Fibroblast of skin of scalp (primary cell): ENCODE measurements at places on chromosomes 6 and 20.

- DNase-seq, result no peak
Measured at GRCh38 chr6:69343851-69344250, 453.0 kb downstream of the LMBRD1 start.

- DNase-seq, result no peak
Measured at GRCh38 chr6:114534813-114535212, 192.0 kb upstream of the HS3ST5 start.

- DNase-seq, result no peak
Measured at GRCh38 chr6:94414041-94414440, 994.7 kb upstream of the EPHA7 start.

- peak; percentile 10 for DNase-seq
Measured at GRCh38 chr6:70849348-70850069, 107.4 kb downstream of the B3GAT2 start.

- no peak for DNase-seq
Measured at GRCh38 chr20:15760001-15760621, 813.1 kb downstream of the KIF16B start.

DNA sequence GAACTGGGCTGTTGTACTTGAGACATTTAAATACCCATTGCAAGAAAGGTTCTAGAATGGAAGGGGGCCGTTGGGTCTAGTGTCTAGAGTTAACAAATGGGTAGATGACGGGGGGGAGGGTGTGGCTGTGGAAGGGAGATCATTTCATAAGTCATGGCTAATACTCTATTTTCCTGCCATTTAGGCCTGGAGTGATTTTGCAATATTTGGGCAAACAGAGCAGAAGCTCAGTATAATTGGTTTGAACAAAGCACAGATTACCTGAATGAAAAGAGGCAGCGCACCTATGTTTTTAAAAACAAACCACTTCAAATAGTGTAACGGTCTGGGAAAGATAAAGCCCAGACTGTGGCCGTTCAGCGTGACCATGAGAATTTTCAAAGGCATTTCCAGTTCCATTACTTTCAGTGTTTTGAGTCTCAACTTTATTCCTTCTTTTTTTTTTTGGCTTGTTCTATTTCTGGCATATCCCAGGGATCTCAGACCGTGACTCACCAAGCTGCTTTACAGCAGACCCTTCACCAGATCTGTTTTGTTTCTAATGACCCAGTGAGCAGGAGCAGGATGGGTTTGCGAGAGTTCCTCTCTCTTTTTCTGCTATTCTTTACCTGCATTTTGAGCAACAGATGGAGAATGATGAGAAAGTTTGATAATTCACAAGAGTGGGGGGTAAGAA lies 73.7 kb downstream of the LYRM2 start:
- DNase-seq, result peak; percentile 19

DNA sequence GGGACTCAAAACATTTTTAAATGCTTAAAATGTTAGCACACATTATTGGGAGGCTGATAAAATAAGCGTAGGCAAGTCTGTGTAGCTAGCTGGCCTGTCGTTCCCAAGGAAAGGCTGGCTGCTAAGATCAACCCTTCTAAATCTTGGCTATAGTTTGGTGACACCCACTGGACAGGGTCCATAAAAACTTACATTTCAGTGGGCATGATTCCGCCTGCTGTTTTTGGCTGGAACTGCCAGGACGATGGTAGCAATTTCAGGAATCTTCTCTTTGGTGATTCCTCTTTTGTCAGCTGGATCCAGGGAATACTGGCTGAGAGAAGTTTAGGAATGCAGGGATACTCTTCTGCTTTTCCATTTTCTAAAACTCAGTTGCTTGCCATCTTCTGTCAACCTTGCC lies 162.2 kb downstream of the NKAIN2 start:
- DNase-seq, result peak; percentile 51

DNA sequence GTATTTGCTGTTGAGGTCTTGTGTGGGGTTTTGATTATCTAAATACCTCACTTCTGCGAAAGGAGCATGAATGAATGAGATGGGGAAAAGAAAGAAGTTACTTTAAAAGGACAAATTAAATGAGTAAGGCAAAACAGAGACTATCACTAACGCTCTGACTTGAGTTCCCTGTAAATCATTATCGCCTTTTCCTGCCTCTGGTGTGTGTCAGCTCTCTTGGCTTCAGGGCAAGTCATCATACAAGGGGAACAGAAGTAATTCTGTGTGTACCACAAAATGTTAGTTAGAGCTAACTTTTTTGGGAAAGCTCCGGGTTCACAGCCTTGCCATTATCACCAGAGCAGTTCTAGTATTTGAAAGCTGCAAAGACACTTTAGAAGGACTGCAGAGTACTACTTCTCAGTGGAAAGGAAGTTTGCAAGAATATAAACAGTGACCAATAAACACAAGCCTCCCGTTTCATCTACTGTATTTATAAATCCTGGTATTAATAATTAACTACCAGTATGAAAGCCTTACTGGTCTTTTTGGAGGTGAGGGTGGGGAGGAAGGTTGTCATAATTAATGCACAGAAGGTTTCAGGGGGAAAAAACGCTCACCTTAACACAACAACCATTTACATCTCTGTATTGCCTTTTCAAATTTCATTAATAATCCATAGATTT lies 1.2 kb downstream of the DZANK1 start:
- no peak for DNase-seq

DNA sequence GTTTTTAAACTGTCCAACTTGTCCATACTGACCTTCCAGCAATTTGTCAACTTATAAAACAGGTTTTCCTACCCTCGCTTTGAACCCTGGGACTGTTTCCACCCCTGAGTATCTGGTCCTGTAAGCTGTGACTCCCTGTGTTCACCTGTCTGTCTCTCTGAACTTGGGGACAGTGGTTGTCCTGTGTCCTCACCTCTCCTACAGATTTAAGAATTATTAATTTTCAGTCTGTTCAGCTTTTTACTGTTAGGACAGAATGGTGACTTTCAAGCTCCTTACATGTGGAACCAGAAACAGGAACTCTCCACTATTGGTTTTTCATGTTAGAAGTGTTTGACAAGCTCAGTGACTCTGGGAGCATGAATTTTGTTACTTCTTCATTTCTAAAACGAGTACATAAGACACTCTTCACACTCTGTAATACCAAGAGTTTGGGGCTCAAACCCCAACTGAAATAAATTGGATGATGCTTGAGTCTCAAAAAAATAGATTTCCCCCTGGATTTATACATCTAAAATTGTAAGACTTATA lies 713.9 kb downstream of the COL12A1 start:
- no peak for DNase-seq

- no peak for DNase-seq
Measured at GRCh38 chr6:39300739-39301138, 13.5 kb downstream of the KCNK17 start.

DNA sequence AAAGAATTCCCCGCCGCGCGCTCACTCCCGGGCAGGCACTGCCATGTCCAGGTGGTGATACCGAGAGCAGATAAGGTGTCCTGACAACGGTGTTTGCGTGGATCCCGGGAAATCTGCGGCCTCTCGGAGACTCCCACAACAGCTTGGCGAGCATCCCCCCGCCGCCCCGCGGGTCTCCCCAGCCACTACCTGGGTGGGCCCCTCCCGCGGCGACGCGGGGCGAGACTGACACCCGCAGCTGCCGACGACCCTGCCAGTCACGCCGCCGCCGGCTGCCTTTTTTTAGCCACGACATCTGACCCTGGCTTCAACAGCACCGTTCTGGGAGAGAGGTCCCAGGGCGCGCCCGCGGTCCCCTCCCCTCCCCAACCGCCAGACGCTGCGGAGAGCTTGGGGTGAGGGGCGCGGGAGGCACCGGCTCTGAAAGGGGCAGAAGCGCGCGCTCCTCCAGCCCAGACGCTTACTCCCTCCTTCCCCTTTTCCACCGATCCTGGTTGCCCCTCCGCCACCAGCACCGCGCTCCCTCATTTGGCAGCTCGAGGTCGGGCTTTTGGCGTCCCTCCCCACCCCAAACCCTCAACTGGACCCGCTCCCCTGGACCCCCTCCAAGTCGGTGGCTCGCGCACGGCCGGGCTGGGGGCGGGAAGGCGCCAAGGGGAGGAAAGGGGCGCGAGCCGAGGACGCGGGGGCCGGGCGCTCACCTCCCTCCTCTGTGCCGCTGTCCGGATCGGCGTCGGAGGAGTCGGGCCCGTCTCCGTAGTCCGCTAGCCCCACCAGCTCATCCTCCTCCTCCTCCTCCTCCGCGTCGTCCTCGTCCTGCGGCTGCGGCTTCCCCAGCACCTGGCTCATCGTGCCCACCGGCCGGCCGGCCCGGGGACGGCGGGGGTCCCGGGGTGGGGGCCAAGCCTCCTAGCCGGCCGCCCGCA lies 665 bp downstream of the RRAGD start:
- DNase-seq, result no peak

GRCh38 chr6:116695401-116695800 lies 14.4 kb downstream of the KPNA5 start:
- DNase-seq, result no peak

GRCh38 chr6:135325624-135326424 lies 144.7 kb downstream of the MYB start:
- no peak for DNase-seq

DNA sequence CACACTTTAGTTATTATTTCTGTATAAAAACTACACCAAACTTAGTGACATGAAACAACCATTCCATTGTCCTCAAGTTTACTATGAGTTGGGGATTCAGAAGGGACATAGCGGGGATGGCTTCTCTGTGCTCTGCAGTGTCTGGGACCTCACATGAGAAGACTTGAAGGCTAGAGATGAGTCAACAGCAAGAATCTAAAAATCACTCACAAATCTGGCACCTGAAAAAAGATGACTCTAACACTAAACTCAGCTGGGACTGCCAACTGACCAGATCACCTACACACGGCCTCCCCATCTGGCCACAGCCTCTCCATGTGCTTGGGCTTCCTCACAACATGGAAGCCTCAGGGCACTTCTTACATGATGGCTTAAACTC lies 63.0 kb upstream of the EYA2 start:
- DNase-seq, result no peak

GRCh38 chr20:22387452-22387851 lies 196.9 kb downstream of the FOXA2 start:
- DNase-seq, result no peak

- DNase-seq, result no peak
Measured at GRCh38 chr6:33966536-33966935, 162.7 kb upstream of the MLN start.

DNA sequence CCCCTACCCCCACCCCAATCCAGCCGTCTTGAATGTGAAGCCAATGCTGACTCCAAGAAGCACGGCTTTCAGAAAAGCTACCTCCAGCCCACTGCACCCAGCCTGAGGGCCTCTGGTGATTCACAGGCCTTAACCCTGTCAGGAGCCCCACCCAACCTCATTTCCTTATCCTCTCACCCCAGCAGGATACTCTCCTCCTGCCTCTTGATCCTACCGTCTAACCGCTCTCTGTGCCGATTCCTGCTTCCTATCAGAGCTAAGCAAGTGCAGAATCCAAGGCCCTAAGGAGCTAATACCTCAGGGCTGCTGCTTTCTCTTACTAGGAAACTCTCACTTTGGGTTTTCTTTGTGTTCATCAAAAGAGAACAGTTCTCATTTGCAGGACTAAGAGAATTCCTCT lies 47.2 kb downstream of the TRERF1 start:
- peak; percentile 65 for DNase-seq

GRCh38 chr20:34558320-34559218 lies at the start of gene MAP1LC3A:
Gene MAP1LC3A, plus strand, starts transcription at chr20:34558718. Its CDS starts 151 bp downstream, at chr20:34558869.
- peak; percentile 98 for DNase-seq

DNA sequence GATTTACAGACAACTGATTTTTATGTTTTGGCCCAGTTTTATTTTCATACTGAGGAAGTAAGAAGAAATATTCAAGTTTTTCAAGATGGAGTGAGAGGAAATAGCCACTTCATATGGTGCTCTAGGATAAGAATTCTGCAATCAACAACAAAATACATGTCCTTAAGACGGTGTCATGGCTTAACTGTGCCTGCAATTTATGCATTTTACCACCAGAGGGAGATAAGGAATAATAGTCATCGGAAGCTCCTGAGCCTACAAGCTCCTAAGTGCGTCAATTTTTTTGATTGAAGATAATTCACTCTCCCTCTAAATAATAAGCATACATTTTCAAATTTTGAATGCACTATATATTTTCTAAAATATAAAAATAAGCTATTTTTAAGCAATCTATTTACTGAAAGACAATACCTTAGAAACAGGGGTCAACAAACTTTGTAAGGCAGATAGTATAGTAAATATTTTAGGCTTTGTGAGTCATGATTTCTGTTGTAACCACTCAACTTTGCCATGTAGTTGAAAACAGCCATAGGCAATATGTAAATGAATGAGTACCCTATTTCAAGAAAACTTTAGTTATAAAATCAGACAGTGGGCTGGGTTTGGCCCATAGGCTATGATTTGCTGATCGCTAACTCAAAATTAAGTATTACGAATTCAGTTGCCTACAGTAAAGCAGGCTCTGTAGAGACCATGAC lies 230.9 kb upstream of the DTNBP1 start:
- no peak for DNase-seq

DNA sequence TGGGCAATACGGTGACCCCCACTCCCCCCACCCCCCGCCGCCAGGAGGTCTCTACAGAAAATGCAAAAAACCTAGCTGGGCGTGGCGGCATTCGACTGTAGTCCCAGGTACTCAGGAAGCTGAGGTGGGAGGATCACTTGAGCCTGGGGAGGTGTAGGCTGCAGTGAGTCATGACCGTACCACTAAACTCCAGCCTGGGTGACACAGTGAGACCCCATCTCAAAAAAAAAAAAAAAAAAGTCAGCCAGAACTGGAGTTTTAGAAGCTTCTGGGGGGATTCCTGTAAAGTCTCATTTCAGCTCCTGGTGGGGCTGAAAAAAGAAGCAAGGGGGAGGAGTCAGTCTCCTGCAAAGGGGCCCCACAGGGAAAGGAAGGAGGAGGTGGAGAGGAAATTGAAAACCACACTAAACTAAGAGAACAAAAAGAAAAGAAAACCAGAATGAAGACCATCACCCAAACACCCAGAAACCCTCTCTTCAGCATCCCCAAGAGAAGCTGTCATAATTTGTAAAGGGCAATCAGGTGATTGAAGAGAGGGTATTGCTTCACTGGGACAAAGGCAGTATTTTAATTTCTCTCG lies 50.4 kb downstream of the NOL4L start:
- DNase-seq, result no peak

- DNase-seq, result no peak
Measured at GRCh38 chr6:3835785-3836184, 13.4 kb upstream of the FAM50B start.

- peak; percentile 22 for DNase-seq
Measured at GRCh38 chr20:6277661-6278240, 154.9 kb upstream of the FERMT1 start.

- no peak for DNase-seq
Measured at GRCh38 chr6:147776631-147777213, 268.2 kb downstream of the SAMD5 start.

GRCh38 chr20:7841971-7842310 lies 98.3 kb downstream of the HAO1 start:
- DNase-seq, result peak; percentile 68

- no peak for DNase-seq
Measured at GRCh38 chr20:46010491-46011391, 2.0 kb downstream of the MMP9 start.

- no peak for DNase-seq
Measured at GRCh38 chr20:48815537-48815936, 12.3 kb downstream of the PREX1 start.

DNA sequence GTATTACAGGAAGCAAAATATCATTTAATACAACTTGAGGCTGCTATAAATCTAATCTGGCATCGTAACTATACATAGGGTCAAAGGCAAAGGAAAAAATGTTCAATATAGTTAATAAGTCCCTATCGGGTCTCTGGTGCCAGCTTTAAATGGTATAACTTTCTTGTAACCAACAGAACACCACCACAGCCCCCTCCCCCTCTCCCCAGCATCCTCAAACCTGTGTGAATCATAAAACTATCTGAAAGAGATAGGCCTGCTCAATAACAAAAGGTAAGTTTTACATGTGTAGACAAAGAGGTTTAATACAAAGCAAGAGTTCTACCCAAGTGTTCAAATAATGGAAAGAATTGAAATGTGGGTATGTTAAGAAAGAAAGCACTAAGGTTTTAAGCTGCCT lies 12.2 kb downstream of the SMLR1 start:
- no peak for DNase-seq
